ENCODE measurements at places on chromosomes 3 and 15. TPM values are rescaled to one million over a fixed set of nuclear protein-coding genes. Genes with fewer than 3 reads are reported as not detected.

- DNase-seq, result peak; percentile 65
Measured at GRCh38 chr3:187743195-187744141, 1.8 kb downstream of the BCL6 start.

DNA sequence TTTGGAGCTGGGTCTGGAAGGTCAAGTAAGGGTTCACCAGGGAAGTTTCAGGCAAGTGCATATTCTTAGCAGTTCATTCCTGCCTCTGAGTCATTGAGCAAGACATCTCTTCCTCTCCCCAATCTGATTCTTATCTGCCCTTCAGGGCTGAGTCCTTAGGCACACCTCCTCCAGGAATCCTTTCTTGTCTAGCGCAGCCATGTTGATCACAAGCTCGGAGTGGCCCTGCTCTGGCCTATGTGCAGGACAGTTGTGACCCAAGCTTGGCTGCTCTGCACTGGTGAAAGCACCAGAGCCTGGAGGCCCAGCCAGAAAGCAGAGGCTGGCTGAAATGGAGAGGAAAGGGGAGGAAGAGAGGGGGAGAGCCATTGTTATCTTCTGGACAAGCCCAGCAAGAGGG lies 30.9 kb upstream of the MRPS22 start:
- DNase-seq, result no peak

Gene IQCB1
- 50.6 TPM for total RNA-seq

GRCh38 chr3:116148881-116149851 lies 296.1 kb downstream of the LSAMP start:
- no peak for DNase-seq

Gene TRH
- not detected for total RNA-seq

DNA sequence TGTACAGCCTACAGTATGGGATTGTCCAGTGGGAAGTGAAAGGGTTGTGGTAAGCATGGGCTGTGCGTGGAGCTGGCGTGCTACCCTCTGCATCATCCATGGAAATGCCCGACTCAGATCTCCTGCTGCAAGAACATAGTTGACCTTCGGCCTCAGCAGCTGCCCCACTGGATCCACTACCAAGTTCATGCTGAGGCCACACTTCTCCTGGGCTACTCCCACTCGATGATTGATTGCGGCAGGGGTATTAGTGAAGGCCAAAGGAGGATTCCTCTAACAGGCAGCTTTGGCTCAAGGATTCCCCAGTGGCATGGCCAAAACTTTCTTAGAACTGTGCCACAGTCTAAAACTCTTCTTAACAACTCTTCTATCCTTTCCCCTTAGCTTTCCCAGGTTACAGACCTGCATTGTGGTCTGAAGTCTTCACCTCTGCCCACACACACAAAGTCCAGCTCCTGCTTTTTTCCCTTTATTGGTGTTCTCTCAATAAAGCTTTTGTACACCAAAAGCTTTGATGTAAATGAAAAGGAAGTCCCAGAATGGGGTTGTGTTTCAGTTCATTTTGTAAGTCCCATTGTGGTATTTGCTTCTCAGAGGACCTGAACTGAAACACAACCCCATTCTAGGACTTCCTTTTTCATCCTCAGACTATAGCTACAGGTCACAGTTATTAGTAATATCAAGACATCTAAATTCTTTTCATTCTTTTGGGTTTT lies 4.9 kb upstream of the TBC1D5 start:
- no peak for DNase-seq

DNA sequence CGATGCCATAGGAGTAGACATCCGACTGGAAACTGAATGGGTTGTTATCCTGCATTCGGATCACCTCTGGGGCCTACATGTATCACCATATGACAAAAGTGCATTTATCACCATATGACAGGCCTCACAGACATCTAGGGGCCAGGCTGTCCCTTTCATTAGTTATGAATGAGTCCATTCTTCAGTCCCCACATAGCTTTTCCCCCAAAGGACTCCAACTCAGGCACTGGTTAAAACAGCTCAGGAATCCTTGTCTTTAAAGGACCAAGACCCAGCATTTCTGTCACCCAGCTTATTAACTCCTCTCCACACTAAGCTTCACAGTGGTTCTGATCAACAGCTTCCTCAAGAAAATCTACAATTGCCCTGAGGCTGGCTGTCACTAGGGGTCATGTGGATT lies 28.3 kb downstream of the MKRN2 start:
- no peak for DNase-seq

Gene RAB6B
- total RNA-seq, result 0.16 TPM

Gene CADPS
- total RNA-seq, result not detected

GRCh38 chr3:186540835-186541226 lies 3.3 kb downstream of the CRYGS start:
- no peak for DNase-seq

Gene ATP13A4
- 4.4 TPM for total RNA-seq

DNA sequence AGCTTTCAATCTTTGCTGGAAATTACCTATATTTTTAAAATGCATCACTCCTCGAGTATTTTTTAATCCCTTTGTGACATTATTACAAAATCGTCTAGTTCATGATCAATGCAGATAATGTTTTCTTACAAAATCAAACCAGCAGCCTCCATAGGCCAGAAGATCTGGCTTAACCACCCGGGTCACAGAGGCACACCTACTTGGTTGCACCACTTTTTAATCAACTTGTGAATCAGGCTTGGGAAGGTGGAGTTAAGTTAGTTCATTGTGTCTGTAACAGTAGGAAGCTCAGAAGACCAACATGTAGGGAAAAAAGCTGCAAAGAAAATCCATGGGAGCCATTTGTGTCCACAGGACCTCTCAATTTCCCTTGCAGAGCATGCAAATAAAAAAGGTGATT lies 148.0 kb downstream of the TP63 start:
- DNase-seq, result no peak

GRCh38 chr3:192063570-192063969 lies 602.6 kb downstream of the PYDC2 start:
- DNase-seq, result no peak

- DNase-seq, result no peak
Measured at GRCh38 chr3:188196232-188196990, 42.5 kb downstream of the LPP start.

DNA sequence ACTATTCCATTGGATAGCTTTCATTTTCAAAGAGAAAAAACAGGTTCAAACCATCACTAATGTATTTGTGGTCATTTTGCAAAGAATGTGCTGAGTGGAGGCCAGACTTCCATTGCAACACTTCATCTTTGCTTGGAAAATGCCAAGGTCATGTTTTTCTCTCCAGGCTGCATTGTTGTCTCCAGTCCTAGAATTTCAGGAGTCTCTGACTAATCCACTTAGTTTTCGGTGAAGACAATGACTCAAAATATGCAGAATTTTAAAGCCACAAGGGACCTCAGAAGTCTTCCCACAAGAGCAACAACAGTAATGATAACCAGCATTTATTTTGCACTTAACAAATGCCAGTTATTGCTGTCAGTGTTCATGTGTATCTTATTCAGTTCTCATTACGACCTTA lies 277.0 kb downstream of the RYR3 start:
- no peak for DNase-seq

Gene TUBGCP5
- total RNA-seq, result 12.3 TPM

Gene KLF15
- 0.68 TPM for total RNA-seq

DNA sequence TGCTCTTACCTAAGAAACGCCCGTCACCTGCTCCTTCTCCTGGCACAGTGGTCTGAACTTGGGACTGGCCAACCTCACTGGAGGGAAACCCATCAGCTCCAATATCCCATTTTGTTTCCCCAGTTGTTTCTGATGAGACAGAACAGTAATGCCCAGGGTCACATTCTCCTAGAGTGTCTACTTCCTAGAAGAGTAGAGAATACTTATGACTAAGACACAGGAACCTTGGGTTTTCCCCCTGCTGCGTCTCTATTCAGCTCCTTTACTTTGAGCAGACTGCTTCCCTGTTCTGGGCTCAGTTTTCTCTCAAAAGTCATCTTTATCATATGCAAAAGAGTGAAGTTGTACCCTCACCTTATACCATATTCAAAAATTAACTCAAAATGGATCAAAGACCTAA lies 79.4 kb downstream of the POLR2M start:
- no peak for DNase-seq
